ENCODE measurements at places on chromosomes 2 and 18. TPM values are rescaled to one million over a fixed set of nuclear protein-coding genes. Genes with fewer than 3 reads are reported as not detected.

The DPYSL5 gene
- total RNA-seq, result not detected

The CCDC85A gene
- total RNA-seq, result 10.2 TPM

The PPM1B gene
- 33.1 TPM for total RNA-seq

The GTF2A1L gene
- total RNA-seq, result not detected

The C2orf15 gene
- total RNA-seq, result 0.39 TPM

The TWIST2 gene
- 24.7 TPM for total RNA-seq

The C2orf66 gene
- total RNA-seq, result not detected

The MYO5B gene
- total RNA-seq, result 5.5 TPM

The FOXI3 gene
- total RNA-seq, result not detected

The TMEM163 gene
- not detected for total RNA-seq

The ASTL gene
- total RNA-seq, result 0.17 TPM

The COL6A3 gene
- total RNA-seq, result 2.1 TPM

The DGKD gene
- total RNA-seq, result 16.5 TPM

The MEIS1 gene
- 4.5 TPM for total RNA-seq

The YPEL5 gene
- total RNA-seq, result 129 TPM

DNA sequence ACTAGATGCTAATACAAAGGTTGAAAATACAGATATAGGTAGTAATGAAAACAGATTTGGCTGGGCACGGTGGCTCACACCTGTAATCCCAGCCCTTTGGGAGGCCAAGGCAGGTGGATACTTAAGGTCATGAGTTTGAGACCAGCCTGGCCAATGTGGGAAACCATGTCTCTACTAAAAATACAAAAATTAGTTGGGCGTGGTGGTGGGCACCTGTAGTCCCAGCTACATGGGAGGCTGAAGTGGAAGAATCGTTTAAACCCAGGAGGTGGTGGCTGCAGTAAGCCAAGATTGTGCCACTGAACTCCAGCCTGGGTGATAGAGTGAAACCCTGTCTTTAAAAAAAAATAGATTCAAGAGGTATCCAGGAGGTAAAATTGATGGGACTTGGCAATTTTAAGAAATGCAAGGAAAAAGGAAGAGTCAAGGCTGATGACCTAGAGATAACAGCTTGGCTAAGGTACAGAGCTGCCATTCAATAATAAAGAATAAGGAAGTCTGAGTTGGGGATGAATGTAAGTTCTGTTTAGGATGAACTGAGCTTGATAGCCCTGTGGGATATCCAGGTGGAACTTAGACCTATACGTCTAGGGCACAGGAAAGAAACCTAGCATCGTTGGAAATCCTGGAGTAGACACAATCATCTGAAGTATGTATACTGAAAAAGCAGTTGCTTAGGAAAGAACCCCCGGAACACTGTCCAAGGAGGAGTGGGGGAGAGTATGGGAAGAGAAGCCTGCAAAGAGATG is 9.1 kb downstream of the MAT2A start:
- DNase-seq, result peak; percentile 12

DNA sequence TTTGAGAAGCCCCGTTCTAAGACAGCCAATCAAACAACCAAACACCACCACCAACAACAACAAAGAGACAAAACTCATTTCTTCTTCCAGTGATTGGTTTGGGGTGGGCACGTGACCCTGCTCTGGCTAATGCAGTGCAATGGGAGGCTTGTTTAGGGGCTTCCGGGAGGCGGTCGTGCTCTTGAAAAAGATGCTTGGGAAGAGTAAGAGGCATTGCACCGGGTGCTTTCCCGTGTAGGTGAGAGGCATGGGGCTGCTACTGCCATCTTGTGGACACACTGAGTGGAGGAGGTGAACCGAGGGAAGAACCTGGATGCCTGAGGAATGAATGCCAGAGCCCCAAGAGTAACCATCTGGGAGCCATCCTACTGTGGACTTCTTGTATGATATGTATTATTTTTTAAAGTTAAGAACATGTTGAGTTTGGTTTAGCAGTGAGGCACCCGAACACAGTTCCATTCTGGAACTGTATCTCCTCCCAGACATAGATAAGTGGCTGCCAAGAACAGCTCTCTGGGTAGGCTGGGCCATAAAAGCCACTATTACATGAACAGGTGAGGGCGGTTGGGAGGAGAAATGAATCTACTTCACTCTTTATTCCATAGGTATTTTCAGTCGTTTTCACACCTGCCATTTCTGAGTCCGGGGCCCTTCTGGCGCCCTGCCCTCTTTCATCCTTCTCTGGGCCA is 19.1 kb upstream of the ARHGAP25 start:
- peak; percentile 61 for DNase-seq

GRCh38 chr18:31097666-31098065 is 4.6 kb downstream of the DSC2 start:
- no peak for DNase-seq

DNA sequence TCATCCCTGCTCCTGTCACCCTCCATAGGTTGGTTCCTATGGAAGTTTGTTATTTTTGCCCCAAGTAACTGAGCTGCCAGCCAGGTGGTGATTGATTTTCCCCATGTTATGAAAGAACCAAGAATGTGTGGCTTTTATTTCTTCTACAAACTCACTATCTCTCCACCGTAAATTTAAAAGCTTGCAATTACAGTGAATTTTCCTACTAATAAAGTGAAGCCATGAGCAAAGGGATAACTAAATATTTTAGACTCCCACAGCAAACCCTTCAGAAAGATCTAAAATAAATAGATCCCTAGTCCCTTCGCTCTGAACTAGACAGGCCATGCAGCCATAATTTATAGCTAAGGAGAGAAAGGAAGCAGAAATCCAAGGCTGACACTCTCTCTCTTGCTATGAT is 6.2 kb upstream of the KIAA2012 start:
- no peak for DNase-seq

DNA sequence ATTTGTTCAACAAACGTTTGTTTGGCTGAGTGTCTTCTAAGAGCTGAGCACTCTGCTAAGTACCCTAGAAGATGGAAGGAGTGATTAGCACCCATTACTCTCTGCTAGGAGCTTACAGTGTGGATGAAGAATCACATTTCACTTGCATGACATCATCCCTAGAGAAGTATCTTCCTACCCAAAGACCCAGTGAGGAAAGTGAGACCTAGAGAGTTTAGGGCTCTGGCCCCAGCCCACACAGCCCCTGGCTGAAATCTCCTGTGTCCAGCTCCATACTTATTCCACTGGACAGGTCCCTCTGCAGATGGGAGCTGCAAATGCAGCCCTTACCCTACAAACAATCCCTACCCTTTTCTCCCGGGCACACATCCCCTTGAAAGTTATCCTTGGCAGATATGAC is 26.8 kb upstream of the EPAS1 start:
- peak; percentile 51 for DNase-seq

DNA sequence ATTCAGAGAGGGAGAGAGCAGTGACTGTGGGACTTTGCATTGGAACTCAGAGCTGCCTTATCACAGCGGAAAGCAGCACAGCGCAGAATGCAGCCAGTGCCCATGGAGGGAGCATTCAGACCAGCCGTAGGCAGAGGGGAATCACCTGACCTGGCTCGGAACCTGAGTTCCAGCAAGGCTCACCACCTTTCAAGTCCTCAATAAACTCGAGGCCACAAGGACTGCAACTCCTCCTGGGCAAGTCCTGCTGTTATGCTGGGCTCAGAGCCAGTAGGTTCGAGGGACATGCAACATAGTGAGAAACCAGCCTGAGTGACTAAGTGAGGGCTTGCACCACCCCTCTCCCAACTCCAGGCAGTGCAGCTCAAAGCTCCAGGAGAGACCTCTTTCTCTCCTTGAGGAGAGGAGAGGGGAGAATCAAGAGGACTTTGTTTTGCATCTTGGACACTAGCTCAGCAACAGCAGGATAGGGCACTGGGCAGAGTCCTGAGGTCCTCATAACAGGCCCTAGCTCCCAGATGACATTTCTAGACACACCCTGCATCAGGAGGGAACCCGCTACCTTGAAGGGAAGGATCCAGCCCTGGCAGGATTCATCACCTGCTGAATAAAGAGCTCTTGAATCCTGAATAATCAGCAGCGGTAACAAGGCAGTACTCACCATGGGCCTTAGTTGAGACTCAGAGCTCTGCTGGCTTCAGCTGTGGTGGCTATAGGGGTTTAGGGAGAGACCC is 136.8 kb upstream of the OTOS start:
- peak; percentile 30 for DNase-seq

DNA sequence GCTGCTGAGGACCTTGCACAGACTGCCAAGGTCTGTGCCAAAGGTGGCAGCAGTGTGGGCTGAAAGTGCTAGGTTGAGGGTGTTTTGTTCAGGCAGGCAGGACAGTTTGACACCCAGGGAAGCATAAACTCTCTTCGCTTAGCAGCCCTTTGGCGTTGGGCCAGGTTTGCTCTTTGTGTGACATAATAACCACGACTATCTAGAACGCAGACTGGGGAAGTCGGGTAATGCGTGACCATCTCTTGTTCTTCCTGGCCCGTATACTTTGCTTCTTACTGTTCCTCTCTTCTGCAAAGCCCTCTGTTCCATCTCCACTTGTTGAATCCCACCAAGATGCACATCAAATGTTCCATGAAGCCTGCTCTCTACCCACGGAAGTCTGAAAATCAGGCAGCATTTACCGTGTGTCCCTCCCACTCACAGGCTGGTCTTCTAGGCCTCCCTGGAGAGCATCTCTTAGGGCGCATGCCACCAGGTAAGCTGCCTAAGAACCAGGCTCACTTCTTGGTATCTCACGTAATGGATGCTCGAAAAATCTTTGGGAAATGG is 96.7 kb upstream of the LMAN1 start:
- no peak for DNase-seq

- DNase-seq, result peak; percentile 69
Measured at GRCh38 chr18:48673853-48674721, 135.3 kb downstream of the CTIF start.

Data from M059J (cell line).